ENCODE measurements at places on chromosomes 4 and X. TPM values are rescaled to one million over a fixed set of nuclear protein-coding genes. Genes with fewer than 3 reads are reported as not detected.
A peak's percentile ranks its signal among the peaks of the same experiment; 100 is the strongest.

DNA sequence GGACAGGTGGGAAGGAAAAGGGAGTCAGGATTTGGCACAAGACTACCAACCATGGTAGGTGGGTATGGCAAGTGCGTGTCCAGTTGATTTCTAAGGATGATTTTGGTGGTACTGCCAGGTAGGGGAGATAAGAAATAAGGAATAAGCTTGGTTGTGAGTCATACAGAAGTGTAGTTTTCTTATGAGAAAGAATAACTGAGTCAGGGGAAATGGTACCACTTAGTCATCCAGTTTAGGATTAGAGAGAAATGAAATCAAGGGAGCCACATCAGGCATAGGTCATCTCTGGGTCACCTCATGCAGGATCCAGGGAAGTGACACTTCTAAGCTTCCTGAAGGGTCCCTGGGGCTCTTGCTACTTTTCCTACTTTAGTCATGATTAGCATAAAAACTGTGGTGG, 107.1 kb upstream of the C1GALT1C1 start:
- ATAC-seq: peak; percentile 96

SPANXB1 gene
- total RNA-seq: not detected

NUDT11 gene
- total RNA-seq: 2.2 TPM

DNA sequence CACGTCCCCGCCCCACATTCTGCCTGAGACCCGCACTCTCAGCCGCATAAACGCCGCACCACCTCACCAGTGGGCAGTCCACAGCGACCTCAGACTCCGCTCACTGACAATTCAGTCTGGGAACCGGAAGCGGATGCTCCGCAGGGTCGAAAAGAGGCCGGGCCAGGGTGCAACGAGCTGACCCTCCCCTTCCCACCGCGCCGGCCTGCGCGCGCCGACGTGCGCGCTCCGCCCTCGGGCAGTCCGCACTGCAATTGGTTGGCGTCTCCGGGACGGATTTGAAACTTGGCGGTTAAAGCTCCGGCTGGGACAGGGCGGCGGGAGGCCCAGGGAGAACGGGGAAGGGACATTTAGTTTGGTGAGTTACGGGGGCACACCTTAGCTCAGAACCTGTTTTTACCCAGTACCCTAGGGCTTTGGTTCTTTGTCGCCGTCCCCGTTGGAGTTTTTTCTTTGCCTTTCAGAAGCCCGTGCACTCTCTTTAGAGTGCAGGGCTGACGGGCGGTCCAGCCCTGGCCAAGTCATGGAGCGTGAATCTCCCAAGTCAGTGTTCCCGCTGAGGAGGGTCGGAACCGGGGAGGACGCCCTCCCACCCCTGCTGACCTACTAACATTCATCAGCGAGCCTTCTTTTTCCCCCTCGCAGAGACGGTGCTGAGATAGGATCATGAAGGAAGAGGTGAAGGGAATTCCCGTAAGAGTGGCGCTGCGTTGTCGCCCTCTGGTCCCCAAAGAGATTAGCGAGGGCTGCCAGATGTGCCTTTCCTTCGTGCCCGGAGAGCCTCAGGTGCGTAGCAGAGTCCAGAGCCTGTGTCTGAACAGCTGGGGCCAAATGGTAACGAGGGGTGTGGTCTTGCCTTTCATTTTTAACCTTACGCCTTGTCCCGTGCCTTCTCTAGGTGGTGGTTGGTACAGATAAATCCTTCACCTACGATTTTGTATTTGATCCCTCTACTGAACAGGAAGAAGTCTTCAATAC, at the start of the genes KIF4A and PDZD11:
Gene KIF4A, plus strand, starts transcription at position 312 of the 978 bp plus-strand sequence. Its CDS starts 355 bp downstream, at position 667.
Gene PDZD11, minus strand, starts transcription at position 135 of the 978 bp plus-strand sequence. CDS start 586 bp downstream, outside the sequence.
- ATAC-seq: peak; percentile 99

PABPC1L2A gene
- not detected for total RNA-seq

GRCh38 chr4:17635056-17635455, 20.6 kb downstream of the MED28 start:
- ATAC-seq: no peak

All from activated T-helper 17 cell treated with anti-CD3 and anti-CD28 coated beads, Interleukin-2, amount 50 U/mL, for 72 hours (primary cell).